Stimulated activated CD4-positive, alpha-beta T cell treated with anti-CD3 and anti-CD28 coated beads, TNF-alpha, amount 100 ng/mL, for 1 hour (primary cell): ENCODE measurements at places on chromosomes 11 and 22.

- DNase-seq: no peak
Observed at GRCh38 chr22:26197425-26197824, 28.2 kb downstream of the SEZ6L start.

GRCh38 chr11:57307666-57308270 is 17.0 kb downstream of the TNKS1BP1 start:
- DNase-seq: no peak

DNA sequence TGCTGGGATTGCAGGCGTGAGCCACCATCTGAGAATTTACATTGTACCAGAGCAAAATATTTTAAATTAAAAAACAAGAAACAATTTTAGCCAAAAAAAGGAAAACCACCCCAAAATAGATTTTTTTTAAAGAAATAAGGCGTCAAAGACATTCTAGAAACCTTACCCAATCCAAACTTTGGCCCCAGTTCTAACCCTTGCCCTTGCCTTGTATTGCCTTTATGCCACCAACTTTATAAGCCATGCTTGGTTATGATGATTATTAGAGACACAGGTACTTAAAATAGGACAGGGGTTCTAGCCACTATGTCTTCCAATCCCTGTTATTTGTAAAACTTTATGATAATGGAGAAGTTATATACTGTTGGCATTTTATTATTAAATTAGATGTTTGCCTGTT is 11.8 kb downstream of the C11orf54 start:
- DNase-seq: no peak

DNA sequence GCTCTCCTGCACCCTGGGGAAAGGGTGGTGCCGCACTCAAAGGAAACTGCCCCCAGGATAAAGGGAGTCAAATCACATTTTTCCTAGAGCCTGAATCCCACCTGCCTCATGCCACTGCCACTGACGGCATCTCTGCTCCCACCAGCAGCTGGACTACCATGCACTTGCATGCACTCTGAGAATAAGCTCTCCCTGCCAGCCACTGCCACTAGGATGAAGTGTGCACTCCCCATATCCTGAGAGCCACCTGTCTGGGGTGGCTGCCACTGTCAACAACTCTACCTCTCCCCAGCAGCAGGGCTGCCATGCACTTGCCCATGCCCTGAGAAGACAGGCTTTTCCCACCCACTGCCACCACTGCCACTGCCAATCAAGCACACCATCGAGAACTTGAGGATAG is 31.6 kb downstream of the MRGPRX4 start:
- DNase-seq: no peak

GRCh38 chr11:47408598-47409439 is 429 bp downstream of the SLC39A13 start:
- no peak for DNase-seq

DNA sequence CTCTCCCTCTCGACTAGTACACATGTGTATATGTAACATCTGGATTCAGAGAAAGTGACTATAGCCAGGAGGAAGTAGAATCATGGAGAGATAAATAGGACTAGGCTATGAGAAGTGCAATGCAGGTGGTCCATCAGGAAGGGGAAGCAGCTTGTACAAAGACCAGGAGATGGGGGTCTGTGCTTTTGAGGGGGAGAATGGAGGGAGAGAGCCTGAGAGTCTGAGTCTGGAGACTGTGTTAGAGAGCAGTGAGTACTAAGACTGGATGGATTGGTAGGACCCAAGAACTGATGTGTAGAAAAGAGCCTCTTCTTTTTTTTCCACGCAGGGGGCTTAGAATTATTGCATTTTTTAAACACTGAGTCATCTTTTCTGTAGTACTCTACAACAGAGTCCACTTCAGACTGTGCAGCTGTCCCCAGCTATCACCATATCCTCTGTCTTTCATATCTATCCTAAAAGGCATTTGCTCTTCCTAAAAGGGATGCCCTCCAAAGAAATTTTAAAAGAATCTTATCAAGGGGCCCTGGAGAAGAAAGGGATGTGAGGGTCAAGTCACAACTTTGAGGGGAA is 80.4 kb downstream of the BDNF start:
- DNase-seq: no peak

DNA sequence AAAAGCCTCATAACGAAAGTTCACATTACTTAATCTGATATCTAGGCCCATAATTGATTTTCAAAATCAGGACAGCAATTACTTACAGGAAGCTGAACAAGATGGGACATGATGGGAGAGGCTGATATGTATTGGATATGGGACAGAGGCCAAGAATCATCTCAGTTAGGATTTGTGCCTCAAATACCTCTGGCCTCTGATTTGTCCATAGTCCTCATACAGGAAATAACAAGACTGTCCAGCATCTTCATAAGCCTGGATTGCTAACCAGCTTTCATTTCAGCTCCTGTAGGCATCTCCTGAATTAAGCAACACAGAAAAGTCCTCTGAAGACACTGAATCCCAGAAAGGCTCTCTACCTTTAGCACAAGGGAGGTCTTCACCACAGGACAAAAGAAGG is 4.3 kb upstream of the MRGPRX4 start:
- no peak for DNase-seq

DNA sequence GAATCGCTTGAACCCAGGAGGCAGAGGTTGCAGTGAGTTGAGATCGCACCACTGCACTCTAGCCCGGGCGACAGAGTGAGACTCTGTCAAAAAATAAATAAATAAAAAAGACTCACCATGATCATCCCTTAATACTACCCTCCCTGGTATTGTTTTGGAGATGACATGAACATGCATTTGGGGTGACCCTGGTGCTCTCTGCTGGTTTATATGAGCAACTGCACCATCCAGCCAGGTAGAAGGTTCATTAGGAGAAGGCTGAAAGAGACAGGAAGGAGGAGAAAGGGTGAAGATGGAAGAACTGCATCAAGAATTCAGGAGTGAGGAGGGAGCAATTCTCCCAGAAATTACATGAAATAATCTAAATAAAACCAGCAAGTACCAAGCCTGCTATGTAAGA is 37.8 kb downstream of the SLC5A1 start:
- no peak for DNase-seq

- DNase-seq: no peak
Observed at GRCh38 chr11:28834877-28835276, 726.7 kb downstream of the METTL15 start.

DNA sequence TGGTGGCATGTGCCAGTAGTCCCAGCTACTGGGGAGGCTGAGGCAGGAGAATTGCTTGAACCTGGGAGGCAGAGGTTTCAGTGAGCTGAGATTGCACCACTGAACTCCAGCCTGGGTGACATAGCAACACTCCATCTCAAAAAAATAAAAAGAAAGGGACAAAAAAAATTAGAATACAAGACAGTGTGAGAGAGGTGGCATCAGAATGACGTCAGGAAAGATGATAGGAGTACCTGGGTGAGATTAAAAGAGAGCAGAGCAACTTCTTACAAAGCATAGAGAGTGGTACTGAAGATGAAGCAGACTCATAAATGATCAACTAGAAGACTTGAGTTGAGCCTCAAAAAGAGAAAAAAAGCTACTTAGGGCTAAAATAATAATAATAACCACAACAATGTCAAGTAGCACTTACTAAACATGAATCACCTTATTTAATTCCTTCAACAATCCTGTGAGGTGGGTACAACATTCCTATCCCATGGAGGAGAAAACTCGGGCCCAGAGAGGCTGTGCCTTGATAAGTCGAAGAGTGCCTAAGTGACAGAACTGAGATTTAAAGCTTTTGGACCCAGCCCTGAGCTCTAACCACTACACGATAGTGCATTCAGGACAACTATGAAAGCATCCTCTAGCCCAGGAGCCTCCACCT is 5.2 kb upstream of the SLN start:
- DNase-seq: no peak

DNA sequence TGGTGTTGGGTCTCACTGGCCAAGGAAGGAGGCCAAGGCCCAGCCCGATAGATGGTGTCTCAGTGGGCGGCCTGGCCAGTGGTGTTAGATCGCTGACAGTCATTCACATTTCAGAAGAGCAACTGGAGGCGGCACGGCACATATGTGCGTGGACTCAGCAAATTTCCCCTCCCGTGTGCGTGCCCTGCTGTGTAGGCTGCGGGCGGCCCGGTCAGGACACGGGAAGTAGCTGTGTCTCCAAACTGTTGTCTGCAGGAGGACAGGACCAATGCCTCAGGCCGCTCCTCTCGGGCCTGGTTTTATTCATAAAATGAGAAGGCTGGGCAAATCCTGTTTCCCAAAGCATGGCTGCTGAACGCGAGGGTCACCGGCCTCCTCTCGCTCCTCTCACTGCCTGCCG is 711.7 kb downstream of the BRD1 start:
- no peak for DNase-seq

DNA sequence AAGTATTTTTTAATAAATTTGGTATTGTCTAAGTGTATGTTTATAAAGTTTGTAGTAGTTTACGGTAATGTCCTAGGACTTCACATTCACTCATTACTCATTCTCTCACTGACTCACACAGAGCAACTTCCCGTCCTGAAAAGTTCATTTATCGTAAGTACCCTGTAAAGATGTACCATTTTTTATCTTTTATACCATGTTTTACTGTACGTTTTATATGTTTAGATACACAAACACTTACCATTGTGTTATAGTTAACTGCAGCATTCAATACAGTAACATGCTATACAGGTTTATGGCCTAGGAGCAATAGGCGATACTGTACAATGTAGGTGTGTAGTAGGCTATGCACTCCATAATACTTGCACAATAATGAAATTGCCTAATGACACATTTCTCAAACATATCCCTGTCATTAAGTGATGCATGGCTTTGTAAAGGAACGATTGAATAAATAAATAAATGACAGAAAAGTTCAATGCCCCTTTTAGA is 12.5 kb upstream of the CARD18 start:
- DNase-seq: no peak

GRCh38 chr11:64020976-64021756 is 14.6 kb upstream of the FLRT1 start:
- no peak for DNase-seq

GRCh38 chr11:2168286-2169004 is 3.2 kb downstream of the TH start:
- no peak for DNase-seq

GRCh38 chr22:50084614-50085021 is 608 bp downstream of the MLC1 start:
- DNase-seq: no peak

DNA sequence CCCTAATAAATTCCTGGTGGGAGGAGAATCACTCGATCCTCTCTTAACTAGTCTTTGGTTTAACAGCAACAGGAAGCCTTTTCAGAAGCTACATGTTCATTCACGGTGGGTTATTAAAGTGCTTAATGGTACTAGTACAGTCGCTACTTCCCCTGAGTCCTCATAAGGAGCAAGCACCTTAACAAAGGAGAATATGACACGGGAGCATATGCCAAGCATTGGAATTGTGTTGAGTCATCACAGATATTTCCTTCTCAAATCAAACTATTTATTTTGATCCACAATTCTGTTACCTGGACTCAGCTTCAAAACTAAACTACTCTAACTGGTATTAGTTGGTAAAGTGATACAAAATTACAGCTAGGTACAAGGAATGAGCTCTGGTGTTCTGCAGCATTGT is 177.5 kb upstream of the CTSC start:
- DNase-seq: no peak

DNA sequence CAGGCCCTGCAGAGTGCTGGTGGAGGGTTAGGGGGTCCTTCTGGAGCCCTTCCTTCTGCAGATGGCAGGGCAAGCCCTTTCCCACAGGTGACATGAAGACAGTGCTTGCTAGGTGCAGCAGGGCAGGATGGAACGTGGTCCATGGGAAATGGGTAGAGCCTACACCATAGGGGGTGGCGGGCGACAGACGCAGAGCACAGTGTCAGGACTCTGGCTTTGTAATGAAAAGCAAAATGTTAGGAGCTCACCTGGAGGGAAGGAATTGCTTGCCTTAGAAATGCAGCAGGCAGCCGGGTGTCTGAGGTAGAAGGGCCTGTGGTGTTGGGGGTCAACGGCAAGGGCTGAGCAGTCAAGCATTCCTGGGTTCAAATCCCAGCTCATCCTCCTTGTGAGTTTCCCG is 54.9 kb downstream of the ARHGAP8 start:
- DNase-seq: no peak

GRCh38 chr11:2747248-2748027 is 47.6 kb upstream of the KCNQ1OT1 start:
- no peak for DNase-seq

DNA sequence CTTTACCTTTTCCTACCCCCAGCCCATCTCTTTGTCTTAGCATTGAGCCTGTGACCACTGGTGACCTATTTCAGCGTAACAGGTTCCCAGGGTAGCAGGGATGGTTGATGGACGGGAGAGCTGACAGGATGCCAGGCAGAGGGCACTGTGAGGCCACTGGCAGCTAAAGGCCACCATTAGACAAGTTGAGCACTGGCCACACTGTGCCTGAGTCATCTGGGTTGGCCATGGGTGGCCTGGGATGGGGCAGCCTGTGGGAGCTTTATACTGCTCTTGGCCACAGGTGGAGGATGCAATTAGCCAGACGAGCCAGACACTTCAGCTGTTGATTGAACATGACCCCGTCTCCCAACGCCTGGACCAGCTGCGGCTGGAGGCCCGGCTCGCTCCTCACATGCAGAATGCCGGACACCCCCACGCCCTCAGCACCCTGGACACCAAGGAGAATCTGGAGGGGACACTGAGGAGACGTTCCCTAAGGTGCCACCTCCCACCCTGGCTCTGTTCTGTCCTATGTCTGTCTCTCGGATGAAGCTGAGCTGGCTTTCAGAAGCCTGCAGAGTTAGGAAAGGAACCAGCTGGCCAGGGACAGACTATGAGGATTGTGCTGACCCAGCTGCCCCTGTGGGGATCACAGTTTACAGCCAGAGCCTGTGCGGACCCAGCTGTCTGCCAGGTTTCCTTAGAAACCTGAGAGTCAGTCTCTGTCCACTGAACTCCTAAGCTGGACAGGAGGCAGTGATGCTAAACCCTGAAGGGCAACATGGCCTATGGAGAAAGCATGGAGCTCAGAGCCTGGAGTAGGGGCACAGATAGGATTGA is 29.8 kb downstream of the PIK3IP1 start:
- DNase-seq: no peak

DNA sequence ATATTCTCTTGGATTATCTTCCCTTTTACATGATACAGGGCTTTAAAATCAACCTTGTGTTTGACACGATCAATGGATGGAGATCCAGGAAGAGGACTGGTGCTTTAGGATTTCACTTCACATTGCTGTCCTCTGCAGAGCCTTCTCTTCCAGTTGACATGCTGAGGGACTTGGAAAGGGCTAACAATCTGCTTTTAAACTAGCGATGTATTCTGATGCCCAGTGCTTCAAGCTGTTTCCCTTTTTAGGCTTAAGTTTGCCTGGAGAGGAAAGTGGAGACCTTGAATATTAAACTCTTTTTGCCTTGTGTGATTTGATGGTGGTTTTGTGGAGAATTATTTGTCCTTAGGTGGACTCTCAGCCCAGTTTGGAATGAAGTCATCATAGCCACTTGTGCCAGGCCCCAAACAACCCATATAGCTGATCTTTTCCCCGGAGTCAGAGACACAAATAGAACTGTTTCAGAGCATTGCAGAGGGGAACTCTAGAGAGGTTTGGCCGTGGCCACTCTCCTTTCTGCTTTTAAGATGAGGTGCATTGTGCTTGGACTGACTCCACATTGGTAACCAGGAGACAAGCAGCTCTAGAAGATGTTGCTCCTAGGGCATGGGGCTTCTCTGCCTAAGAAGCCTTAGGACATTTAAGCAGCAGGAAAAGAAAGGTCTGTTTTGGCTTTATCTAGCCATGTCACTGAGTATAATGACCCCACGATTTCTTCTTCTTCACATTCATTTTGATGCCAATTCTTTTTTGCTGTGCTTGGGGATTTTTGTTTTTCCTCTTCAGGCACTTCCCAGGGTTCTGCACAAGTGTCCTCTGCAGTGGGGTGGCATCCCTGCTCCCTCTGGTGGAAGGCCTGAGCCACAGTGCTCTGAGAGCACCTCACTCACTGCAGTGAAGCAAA is 152.8 kb downstream of the NCAM1 start:
- no peak for DNase-seq
